ENCODE measurements at places on chromosomes 12 and 14. TPM values are rescaled to one million over a fixed set of nuclear protein-coding genes. Genes with fewer than 3 reads are reported as not detected.

Gene CCDC197
- not detected for total RNA-seq

Gene LYZ
- 104 TPM for total RNA-seq

Gene HOXC10
- total RNA-seq, result not detected

Gene GALNT8
- 10.1 TPM for total RNA-seq

Gene CELA1
- not detected for total RNA-seq
